ENCODE measurements at places on chromosomes 7 and 10. TPM values are rescaled to one million over a fixed set of nuclear protein-coding genes. Genes with fewer than 3 reads are reported as not detected.

FAM25C gene
- polyA plus RNA-seq: not detected

IGF2BP3 gene
- polyA plus RNA-seq: 5.4 TPM

HOXA13 gene
- polyA plus RNA-seq: not detected

PPP1R3C gene
- polyA plus RNA-seq: not detected

TMEM229A gene
- polyA plus RNA-seq: not detected

SEMA3A gene
- 0.08 TPM for polyA plus RNA-seq

AGBL3 gene
- polyA plus RNA-seq: 1.3 TPM

ASZ1 gene
- polyA plus RNA-seq: not detected

CALD1 gene
- 0.89 TPM for polyA plus RNA-seq

ALOX5 gene
- 193 TPM for polyA plus RNA-seq

CFAP70 gene
- 0.43 TPM for polyA plus RNA-seq

PTPN20 gene
- 1.4 TPM for polyA plus RNA-seq

CUL1 gene
- 54.5 TPM for polyA plus RNA-seq

FAM237B gene
- polyA plus RNA-seq: not detected

EIF3A gene
- 60.9 TPM for polyA plus RNA-seq

EGFR gene
- not detected for polyA plus RNA-seq

WNT8B gene
- not detected for polyA plus RNA-seq

AGAP6 gene
- polyA plus RNA-seq: 2.8 TPM

KLF14 gene
- polyA plus RNA-seq: 0.11 TPM

PRKG1 gene
- 0.36 TPM for polyA plus RNA-seq

GPER1 gene
- polyA plus RNA-seq: 0.66 TPM

ASB15 gene
- polyA plus RNA-seq: not detected

CNNM1 gene
- not detected for polyA plus RNA-seq

FXYD4 gene
- not detected for polyA plus RNA-seq

OR2A1 gene
- not detected for polyA plus RNA-seq

CNPY1 gene
- not detected for polyA plus RNA-seq

CUBN gene
- not detected for polyA plus RNA-seq

CDC14C gene
- not detected for polyA plus RNA-seq

CACNB2 gene
- polyA plus RNA-seq: 0.79 TPM

PCGF6 gene
- 9.1 TPM for polyA plus RNA-seq

CRHR2 gene
- not detected for polyA plus RNA-seq

INSYN2A gene
- not detected for polyA plus RNA-seq

NACAD gene
- polyA plus RNA-seq: not detected

FEZF1 gene
- not detected for polyA plus RNA-seq

PVRIG gene
- polyA plus RNA-seq: 94.5 TPM

GIMAP1 gene
- polyA plus RNA-seq: 3.0 TPM

SLC12A9 gene
- 11.4 TPM for polyA plus RNA-seq

LRIT1 gene
- not detected for polyA plus RNA-seq

CALCR gene
- polyA plus RNA-seq: not detected

ELOVL3 gene
- polyA plus RNA-seq: not detected

PANK1 gene
- polyA plus RNA-seq: 0.86 TPM

ADAM22 gene
- 0.23 TPM for polyA plus RNA-seq

TMEM106B gene
- 20.7 TPM for polyA plus RNA-seq
